ENCODE measurements at places on chromosomes 1 and 21.

- peak; percentile 68 for DNase-seq
Observed at GRCh38 chr1:99441299-99442095, 177.2 kb downstream of the PLPPR4 start.

- DNase-seq, result peak; percentile 36
Observed at GRCh38 chr1:152112101-152112884, 3.0 kb downstream of the TCHH start.

DNA sequence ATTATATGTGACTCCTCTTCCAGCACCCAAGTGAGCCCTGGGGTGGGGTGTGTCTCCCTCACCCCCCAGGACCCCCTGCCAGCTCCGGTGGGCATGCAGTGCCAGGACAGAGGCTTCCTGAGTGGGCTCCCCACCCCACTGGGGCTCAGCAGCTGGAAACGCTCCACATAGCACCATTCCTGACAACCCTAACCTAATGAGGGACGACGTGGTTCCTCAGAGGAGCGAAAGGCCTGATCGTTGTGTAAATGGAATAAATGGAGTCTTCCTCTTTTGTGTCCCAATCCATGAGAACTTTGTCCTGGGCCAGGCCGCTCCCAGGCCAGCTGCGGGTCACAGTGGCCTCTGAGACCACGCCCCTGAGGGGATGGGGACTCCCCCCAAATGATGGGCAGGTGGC lies 1.8 kb upstream of the TSPEAR start:
- DNase-seq, result no peak

- DNase-seq, result no peak
Observed at GRCh38 chr1:111448482-111448917, 556 bp downstream of the WDR77 start.

DNA sequence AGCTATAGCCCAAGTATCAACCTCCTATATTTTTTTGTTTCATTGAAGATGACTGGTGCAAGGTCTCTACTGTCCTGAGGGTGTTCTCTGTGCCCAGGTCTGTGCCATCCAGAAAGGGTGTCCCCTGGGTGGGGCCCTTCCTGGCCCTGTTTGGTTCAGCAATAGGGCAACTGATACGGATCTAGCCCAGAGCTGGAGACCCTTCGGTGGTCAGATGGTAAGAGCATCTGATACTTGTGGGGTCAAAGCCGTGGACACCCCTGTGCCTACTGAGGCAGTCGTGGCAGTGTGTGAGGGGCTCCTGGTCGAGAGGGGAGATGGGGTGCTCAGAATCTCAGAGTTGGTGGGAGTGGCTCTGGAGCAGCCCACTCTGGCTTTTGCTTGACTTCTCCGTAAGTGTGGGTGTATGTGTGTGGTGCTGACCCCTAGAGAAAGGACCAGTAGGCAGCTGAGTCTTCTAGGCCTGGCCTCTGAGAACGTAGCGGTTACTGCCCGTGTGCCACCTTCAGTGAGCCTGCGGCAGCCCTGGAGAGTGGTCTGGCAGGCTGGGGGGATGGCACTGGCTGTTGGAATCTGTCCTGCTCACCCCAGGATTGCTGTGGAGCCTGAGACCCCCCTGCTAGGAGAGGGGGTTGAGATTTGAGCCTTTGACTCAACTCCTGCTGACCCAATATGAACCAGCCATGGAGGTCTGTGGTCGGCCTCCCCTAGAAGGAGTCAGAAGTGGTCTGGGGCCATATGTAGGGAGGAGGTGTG lies 2.7 kb downstream of the AMPD2 start:
- no peak for DNase-seq

DNA sequence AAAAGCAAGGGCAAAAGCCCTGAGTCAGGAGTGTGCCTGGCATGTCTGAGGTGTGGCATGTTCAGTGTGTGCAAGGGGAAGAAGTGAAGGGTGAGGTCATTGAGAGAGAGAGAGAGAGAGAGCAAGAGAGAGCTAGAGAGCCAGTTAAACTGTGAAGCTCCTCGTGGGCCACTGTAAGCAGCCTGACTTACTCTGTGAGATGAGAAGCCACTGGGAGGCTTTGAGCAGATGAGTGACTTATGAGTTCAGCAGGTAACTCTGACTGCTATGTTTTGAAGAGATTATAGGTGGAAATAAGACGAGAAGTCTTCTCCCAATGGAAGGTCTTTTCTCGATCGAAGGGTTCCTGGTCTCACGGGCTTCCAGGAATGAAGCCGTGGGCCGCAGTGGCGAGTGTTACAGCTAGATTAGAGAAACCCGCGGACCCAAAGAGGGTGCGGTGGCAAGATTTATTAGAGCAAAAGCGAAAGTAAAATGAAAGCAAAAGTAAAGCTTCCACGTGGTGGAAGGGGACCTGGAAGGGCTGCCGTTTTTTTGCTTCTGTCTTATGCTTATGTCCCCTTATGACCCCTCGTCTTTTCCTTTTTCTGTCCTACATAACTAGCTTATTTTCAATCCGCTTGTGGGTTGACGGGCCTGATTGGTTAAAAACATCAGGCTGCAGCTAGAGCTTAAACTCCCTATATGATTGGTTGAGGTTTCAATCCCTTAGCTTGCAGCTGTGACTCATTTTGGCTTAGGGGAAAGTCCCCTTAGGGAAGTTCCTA lies 323.1 kb upstream of the FAM78B start:
- peak; percentile 41 for DNase-seq

DNA sequence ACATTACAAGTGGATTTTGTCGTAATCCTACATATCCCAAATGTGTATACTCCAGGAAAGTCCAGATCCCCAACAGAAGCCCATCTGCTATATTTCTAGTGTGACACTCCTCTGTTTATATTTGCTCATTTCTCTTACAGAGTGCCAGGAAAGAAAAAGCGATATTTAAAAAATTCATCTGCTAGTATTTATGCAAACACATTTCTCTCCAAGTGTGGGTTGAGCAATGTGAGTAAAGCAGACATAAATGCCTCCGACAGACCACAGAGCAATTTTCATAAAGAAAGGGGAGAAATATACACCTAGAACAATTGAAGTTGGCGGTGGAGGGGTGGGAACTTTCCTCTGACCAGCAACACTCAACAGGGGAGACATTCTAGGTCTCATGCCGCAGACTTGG lies 22.2 kb upstream of the RAP1A start:
- DNase-seq, result no peak

DNA sequence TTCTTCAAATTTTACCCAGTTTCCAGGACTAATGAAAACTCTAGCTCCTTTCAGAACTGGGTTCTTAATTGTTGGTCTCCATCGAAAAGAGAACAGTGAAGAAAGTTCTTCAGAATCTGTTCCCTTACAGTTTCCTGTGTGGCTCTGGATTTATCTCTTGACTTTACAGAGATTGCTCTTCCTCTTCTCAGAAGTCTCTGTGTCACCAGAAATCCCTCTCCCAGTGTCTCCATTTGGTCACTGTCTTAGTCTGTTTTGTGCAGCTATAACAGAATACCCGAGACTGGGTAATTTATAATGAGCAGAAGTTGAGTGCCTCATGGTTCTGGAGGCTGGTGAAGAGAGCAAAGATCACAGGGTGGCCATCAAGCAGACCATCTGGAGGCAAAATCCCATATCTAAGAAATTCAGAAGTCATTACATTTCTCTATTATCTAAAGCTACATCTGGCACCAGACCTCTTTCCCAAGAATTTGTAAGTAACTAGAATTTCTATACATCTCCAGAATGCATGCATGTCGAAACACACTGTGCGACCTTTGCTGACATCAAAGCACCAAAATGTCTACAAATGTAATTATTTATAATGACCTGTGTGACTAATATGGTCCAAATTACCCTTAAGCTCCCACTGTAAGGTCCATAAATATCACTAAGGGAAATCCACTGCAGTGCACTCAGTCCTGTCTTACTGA lies 65.4 kb upstream of the KRTAP19-8 start:
- no peak for DNase-seq

DNA sequence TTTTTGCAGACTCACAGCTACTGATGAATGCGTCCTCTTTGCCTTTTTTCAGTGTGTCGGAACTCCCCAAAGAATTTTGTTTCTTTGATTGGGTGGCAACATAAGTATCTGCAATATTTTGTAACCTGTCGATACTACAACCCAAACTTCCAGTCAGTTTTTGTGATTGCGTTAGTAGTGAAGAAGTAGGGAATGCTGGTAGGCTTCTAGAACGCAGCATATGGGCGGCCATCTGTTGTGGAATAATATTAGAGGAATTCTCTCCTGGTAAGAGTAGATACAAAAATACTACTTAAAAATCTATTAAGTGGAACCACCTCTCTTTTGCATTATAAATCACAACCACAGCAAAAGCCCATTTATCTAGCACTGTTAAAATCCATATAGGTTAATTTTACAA lies 107.4 kb downstream of the LYST start:
- no peak for DNase-seq

GRCh38 chr1:38569932-38570656 lies 289.5 kb downstream of the RRAGC start:
- no peak for DNase-seq

DNA sequence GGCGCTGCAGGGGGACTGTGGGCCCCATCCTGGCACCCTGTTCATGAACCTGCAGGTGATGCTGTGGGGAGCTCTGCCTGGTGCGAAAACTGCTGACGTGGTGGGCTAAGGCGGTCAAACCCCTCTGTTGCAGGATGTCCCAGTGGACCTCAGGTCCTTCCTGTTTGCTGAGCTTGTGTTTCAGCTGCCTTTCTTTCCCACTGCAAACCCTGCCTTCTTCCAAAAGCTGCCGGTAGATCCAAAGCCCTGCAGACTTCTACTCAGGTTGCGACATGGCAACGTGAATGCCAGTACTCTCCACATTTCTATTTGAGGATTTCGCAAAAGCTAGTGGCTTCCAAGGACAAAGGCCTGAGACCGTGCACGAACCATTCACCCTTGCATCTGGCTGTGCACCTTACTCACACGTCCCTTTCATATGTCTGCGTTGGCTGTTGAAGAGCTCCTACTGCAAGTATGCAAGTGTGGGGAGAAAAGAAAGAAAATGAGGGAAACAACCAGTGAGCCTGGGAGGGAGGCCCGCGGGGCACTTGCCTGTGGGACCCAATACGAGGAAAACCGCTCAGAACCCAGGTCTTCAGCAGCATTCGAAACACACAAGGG lies 6.2 kb upstream of the RRP1 start:
- DNase-seq, result peak; percentile 3

GRCh38 chr1:234917495-234918180 lies 211.0 kb downstream of the TOMM20 start:
- no peak for DNase-seq

DNA sequence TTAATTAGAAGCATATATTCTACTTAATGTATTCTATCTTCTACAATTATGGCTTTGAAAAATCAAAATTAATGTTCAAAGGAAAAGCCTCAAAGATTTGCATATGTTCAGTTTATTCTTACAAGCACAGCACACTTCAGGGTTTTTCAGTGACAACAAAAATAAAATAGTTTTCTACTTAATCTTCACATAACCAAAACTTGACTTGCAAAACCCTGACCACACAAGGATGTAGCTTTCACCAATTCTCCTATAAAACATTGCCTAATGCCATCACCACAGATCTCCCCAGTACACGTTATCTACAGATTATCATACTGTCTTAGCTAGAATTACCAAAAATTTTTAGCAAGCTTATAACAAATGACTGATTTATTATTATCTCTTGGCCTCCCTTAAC lies 23.3 kb downstream of the LPAR3 start:
- no peak for DNase-seq

- no peak for DNase-seq
Observed at GRCh38 chr1:2516946-2517345, 9.4 kb downstream of the PANK4 start.

- no peak for DNase-seq
Observed at GRCh38 chr21:46145159-46145839, 10.1 kb downstream of the FTCD start.

DNA sequence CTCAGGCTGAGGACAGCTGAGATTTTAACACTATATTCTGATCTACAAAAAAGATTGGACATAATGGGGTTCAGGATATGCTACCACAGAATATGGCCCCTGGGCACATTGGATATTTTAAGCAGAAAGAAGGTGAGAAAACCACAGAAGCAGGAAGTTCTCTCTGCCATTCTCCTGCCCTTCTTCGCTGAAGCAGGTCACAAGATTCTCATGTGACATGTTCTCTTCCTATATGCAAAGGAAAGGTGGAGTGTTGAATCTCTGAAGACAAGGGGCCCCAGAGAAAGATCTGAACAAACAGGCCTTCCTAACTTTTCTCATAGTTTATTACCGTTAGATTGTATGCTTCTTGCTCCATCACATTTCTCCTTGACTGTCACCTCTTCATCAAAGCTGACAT lies 285.7 kb downstream of the S1PR1 start:
- DNase-seq, result no peak

DNA sequence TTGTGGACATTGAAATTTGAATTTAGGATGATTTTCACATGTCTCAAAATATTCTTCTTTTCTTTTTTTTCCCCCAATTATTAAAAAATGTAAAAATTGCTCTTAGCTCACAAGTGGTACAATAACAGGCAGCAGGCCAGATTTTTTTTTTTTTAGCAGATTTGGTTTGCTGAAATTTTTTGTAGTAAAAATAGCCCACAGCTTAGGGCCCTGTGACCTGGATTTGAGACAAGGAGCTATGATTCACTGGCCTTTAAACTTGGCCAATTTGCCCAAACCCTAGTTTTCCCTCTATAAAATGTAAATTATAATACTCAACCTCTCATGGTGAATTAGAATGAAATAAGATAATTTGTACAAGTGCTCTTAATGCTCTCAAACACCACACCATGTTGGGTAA lies 253.8 kb downstream of the DYRK1A start:
- no peak for DNase-seq

- DNase-seq, result no peak
Observed at GRCh38 chr21:45581322-45581712, 39.1 kb upstream of the SLC19A1 start.

- DNase-seq, result no peak
Observed at GRCh38 chr1:159890390-159890789, 9.6 kb downstream of the CFAP45 start.

- no peak for DNase-seq
Observed at GRCh38 chr21:37811711-37812110, 104.5 kb downstream of the KCNJ6 start.

DNA sequence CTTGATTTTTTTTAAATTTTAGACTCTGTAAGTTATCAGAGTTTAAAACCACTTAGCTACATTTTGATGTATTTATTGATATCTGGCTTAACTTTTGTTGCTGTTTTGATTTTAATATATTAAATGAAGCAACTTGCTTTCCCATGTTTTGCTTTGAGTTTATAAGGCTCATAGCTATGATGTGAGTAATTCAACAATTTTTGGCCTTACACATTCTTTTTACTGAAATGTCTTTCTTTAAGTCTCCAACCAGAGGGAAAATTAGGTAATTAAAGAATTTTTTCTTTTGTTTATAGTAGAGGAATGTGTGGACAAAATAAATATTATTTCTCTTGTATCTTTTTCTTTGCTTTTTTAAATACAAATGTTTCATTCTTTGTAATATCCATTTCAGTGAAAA lies 258.3 kb upstream of the ADAMTS5 start:
- DNase-seq, result no peak

GRCh38 chr1:164748253-164748899 lies 189.4 kb downstream of the PBX1 start:
- no peak for DNase-seq

GRCh38 chr1:41462680-41463004 lies 21.8 kb downstream of the EDN2 start:
- no peak for DNase-seq

DNA sequence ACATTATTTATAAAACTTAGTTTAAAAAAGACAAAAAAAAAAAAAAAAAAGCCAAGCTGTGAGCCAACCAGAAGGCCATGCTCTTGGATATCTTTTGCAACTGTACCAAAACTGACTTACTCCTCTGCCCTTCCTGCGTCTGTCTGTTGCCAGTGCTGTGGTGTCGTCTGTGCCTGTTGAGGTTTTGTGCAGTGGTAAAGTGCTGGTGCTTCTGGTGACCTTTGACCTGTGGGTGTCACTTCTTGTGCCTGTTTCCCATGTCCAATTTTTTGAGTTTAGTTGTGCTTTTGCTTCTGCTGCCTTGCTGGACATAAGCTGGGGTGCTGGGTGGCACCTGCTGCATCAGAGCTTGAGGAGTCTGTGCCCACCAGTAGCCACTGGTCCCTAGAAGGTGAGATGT lies 41.4 kb downstream of the RNF187 start:
- no peak for DNase-seq

Measured in Kasumi-1 (cell line).